NCI-H460 (cell line): ENCODE measurements at places on chromosomes 5 and 9. TPM values are rescaled to one million over a fixed set of nuclear protein-coding genes. Genes with fewer than 3 reads are reported as not detected.

GRCh38 chr5:4553978-4554377 lies 586.2 kb upstream of the ADAMTS16 start:
- no peak for DNase-seq

DNA sequence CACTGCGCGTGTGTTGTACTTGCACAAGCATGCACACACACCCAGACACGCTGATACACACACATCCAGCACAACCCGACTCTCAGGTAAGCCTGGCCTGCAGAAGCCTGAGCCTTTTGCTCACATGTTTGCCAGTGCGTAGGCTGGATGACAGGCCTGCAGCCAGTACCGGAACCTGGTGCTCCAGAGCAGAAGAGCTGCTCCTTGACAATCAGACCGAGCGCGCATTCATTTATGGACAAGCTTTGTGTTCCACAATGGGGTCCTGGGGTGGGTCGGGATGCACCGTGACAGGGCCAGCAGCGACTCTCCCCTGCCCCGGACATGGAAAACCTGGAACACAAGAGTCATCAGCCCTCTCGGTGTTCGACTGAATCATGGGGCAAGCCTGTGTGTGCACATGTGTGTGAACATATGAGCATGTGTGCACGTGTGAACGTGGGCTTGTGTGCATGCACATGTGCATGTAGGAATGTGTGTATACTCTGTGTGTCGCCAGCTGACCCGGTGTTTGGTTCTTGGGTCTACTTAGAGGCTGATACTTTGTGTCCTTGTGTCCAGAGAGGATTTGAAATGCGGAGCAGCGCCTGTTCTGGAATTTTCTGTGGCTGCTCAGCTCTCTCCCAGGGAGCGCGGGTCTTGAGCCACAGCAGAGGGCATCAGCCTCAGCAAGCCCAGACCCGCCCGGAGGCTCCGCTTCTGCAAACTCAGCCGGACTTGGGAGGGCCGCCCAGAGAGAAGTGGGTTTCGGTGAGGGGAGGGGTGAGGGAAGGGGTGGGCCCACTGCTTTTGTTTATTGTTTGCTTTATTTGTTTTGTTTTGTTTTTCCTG lies 32.2 kb downstream of the IRX4 start:
- no peak for DNase-seq

GRCh38 chr5:115064380-115064779 lies 105.3 kb downstream of the TRIM36 start:
- DNase-seq, result no peak

DNA sequence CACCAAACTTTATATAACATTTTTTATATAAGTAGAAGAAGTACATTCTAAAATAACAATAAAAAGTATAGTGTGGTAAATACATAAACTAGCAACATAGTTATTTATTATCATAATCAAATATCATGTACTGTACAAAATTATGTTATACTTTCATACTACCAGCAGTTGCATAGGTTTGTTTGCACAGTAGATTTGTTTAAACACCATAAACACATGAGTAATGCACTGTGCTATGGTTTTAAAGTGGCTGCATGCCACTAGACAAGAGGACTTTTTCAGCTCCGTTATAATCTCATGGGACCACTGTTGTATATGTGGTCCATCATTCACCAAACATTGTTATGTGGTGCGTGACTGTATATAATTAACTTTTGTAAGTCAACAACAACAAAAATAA lies 137.6 kb downstream of the DRD1 start:
- DNase-seq, result no peak

The ADAMTSL1 gene
- total RNA-seq, result 0.14 and 0.40 TPM in 2 replicates

The KIF12 gene
- total RNA-seq, result not detected in 2 replicates
